A549 treated with CORT108297 at 1 μM for 4 hours (cell line): ENCODE measurements at places on chromosomes 3 and 15. TPM values are rescaled to one million over a fixed set of nuclear protein-coding genes. Genes with fewer than 3 reads are reported as not detected.

CHL1 gene
- not detected in 5 replicates for total RNA-seq

CISH gene
- total RNA-seq, result 0.51 to 0.66 TPM (median 0.58 TPM) in 5 replicates

LMLN gene
- total RNA-seq, result 1.8 to 2.7 TPM (median 2.5 TPM) in 5 replicates

ZDHHC23 gene
- 3.4 to 4.4 TPM (median 3.6 TPM) in 5 replicates for total RNA-seq

CXCR6 gene
- not detected in 5 replicates for total RNA-seq

FAM81A gene
- 12.1 to 14.6 TPM (median 12.8 TPM) in 5 replicates for total RNA-seq

SRP14 gene
- 240 to 290 TPM (median 256 TPM) in 5 replicates for total RNA-seq

DUOXA2 gene
- total RNA-seq, result not detected in 5 replicates

BCL2A1 gene
- total RNA-seq, result 11.8 to 18.5 TPM (median 14.3 TPM) in 5 replicates

GNAT1 gene
- total RNA-seq, result 0.06 TPM in 1 of 5 replicates, not detected in the others

LPCAT4 gene
- 47.2 to 67.3 TPM (median 63.6 TPM) in 5 replicates for total RNA-seq
